Smooth muscle cell of the pulmonary artery (primary cell): ENCODE measurements at places on chromosomes 1 and 21. TPM values are rescaled to one million over a fixed set of nuclear protein-coding genes. Genes with fewer than 3 reads are reported as not detected.

C1orf226 gene
- 0.07 and 0.13 TPM in 2 replicates for total RNA-seq

KCNQ4 gene
- total RNA-seq, result 0.53 and 1.2 TPM in 2 replicates

NBPF3 gene
- 12.6 and 14.9 TPM in 2 replicates for total RNA-seq

TMEM240 gene
- 4.0 and 4.6 TPM in 2 replicates for total RNA-seq

RHEX gene
- total RNA-seq, result not detected in 2 replicates

ATP1A4 gene
- total RNA-seq, result not detected in 2 replicates

AVPR1B gene
- not detected in 2 replicates for total RNA-seq

RAB42 gene
- total RNA-seq, result 2.2 and 5.7 TPM in 2 replicates

TNFSF4 gene
- total RNA-seq, result 2.3 and 5.0 TPM in 2 replicates

ATXN7L2 gene
- total RNA-seq, result 1.2 and 1.3 TPM in 2 replicates

CELA2B gene
- 0.59 TPM in 1 of 2 replicates, not detected in the other for total RNA-seq

CXADR gene
- 0.91 and 2.2 TPM in 2 replicates for total RNA-seq

ADARB1 gene
- total RNA-seq, result 9.3 and 11.9 TPM in 2 replicates

FAM78B gene
- 0.13 and 0.36 TPM in 2 replicates for total RNA-seq

SAMD13 gene
- 0.36 and 0.52 TPM in 2 replicates for total RNA-seq

SH2D5 gene
- total RNA-seq, result 1.0 and 16.6 TPM in 2 replicates

DCDC2B gene
- not detected in 2 replicates for total RNA-seq

PKP1 gene
- total RNA-seq, result 0.13 and 0.30 TPM in 2 replicates

SPATA45 gene
- not detected in 2 replicates for total RNA-seq

SMIM1 gene
- 0.78 and 1.3 TPM in 2 replicates for total RNA-seq

MYBPH gene
- total RNA-seq, result 0.07 TPM in 1 of 2 replicates, not detected in the other
